ENCODE measurements at places on chromosomes 7 and 10. TPM values are rescaled to one million over a fixed set of nuclear protein-coding genes. Genes with fewer than 3 reads are reported as not detected.

PCDH15 gene
- polyA plus RNA-seq: not detected

NPTX2 gene
- polyA plus RNA-seq: 0.02 TPM

DNA sequence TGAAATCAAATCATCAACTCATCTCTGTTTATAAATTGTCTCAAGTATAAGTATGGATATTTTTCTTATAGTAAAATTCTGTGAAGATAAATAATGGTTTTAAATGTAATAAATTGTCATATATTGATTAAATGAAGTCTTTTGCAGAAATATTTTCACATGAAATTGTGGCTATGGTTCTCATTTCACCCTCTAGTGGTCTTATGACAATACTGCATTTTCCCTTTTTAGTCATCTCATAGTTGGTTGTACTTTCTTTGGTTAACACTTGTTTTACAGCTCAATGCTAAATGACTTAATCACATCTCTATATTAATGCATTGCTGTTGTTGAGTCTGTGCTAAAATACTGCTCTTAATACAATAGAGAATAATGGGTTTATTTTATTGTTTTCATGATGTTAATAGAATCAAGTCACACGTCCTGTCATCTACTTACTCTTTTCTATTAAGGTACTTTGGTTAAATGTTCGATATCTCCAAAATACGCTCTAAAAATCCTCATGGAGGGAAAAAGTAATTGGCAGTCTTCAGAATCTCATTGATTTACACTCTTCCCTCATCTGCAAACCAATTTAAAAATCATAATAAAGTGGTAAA lies 38.0 kb upstream of the CACNA2D1 start:
- DNase-seq: no peak

DNA sequence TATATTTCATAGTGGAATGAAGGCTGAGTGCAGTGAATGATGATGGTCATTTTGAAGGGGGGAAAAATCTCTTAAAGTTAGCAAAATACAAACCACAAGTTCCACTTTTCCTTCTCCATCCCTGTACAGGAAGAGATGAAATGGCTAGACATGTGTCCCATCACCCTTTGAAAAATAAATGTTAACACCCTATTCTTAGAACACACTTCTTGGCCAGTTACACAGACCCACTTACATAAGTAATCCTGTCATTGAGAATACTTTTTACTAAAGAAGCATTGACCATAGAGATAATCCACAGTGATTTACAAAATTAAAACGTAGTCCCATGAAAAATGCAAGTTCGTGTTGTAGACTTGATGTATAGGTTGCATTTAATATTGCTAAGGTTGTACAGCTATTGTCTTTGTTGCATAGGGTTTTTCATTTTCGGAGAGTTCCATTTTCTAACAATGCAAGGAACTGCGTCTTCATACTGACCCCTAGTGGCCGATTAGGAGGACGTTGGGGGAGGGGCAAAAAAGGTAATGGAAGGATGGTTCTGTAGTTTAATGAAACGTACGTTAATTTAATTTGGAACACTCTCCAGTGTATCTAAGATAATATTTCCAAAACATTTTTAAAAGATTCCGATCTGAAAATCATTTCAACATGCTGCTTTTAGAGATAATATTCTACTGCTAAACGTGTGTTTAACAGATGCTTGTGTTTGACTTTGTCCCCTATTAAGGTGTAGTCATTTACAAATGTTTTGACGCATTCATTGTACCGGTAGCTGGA lies 60.9 kb downstream of the ARMC3 start:
- DNase-seq: peak; percentile 23

- DNase-seq: no peak
Observed at GRCh38 chr7:36717586-36717985, 6.7 kb downstream of the AOAH start.

DNA sequence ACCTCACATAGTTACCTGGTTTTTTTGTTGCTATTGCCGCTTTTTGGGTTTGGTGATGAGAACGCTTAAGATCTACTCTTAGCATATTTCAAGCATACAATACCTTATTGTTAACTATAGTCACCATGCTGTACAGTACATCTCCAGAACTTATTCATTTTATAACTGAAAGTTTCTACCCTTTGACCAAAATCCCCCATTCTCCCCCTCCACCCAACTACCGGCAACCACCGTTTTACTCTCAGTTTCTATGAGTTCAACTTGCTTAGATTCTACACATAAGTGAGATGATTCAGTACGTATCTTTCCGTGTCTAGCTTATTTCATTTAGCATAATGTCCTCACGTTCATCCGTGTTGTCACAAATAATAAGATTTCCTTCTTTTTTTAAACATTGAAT lies 86.7 kb upstream of the IL6 start:
- DNase-seq: no peak

GRCh38 chr7:57638666-57639065 lies 188.7 kb downstream of the ZNF716 start:
- DNase-seq: no peak

- no peak for DNase-seq
Observed at GRCh38 chr7:24130631-24131030, 153.4 kb upstream of the NPY start.

DNA sequence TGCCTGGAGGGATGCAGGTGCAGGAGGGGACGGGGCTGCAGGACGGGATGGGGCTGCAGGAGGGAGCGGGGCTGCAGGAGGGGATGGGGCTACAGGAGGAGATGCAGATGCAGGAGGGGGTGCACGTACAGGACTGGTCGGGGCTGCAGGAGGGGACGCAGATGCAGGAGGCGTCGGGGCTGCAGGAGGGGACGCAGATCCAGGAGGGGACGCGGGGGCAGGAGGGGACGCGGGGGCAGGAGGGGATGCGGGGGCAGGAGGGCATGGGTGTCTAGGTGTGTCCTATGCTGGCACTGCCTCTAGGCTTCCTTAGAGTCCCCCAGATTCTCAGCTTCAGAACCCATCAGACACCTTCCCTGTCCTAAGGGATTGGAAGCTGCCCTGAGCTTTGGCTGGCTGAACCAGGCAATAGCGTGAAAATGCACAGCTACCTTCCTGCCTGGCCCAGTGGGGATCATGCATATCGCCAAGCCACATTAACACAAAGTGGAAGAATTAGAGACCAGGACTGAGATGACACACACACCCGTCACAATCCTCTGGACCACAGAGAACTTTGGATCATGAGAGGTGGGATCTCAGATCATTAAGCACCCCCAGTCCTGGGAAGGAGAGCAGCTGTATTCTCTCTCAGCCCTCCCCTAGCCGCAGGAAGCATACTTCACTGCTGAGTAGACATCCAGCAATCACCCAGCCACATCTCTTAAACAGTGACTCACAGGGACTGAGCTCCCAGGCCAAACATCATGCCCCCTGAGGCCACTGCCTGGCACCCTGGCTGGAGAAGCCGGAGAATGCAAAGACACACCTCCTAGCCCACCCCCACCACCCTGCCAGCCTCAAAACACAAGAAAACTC lies 67.3 kb downstream of the VWA2 start:
- DNase-seq: peak; percentile 59

- no peak for DNase-seq
Observed at GRCh38 chr10:112243713-112244112, 39.5 kb upstream of the TECTB start.

DNA sequence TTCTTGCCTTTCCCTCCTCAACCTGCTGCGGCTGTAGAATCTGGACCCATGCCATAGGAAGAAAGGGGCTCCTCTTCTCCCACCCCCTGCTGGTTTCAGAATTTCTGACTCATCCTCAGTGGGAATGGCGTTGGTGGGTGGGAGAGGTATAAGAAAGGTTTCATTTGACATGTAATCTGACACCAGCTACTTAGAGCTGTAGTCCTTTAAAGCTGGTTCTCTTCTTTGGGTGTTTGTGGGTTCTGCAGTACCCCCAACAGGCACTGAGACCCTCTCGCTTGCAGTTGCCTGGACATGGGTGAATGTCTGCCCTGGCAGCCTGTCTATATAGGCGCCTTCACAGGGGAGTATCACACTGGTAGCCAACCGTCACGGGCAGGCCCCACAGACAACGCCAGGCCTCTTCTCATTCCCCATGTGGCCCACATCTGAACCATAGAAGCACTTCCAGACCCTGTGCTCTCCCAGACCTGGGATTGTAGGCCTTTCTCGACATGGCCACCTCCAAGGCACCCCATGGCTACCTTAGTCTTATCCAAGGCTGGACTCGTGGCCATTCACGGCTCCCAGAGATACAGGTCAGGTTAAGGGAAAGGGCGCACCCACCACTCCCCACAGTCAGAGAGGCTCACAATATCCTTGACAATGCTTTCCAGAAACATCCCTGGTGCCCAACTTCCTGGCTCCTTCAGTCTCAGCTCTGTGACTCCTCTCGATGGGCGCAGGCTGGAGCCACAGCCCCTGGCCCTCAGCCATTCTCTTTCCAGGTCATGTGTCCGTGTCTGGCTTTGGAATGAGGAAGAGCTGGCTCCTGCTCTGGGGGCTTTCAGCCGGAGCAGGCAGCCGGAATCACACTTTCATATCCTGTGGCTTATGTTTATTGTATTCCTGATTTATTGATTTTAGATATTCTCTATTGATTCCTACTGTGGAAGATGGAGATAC lies 17.5 kb downstream of the ZNF862 start:
- no peak for DNase-seq

DNA sequence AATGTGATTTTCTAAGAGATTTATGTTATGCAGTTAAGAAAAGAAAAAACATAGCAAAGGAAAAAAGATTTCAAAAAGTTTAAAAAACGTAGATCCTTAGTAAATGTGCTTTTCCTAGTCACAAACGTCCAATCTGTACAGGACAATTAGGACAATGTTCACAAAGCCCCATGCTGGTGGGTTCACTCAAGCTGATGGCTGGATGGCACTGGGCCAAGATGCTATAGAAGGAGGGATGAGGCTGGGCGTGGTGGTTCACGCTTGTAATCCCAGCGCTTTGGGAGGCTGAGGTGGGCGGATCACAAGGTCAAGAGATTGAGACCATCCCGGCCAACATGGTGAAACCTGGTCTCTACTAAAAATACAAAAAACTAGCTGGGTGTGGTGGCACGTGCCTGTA lies 22.1 kb downstream of the SVIL start:
- no peak for DNase-seq

DNA sequence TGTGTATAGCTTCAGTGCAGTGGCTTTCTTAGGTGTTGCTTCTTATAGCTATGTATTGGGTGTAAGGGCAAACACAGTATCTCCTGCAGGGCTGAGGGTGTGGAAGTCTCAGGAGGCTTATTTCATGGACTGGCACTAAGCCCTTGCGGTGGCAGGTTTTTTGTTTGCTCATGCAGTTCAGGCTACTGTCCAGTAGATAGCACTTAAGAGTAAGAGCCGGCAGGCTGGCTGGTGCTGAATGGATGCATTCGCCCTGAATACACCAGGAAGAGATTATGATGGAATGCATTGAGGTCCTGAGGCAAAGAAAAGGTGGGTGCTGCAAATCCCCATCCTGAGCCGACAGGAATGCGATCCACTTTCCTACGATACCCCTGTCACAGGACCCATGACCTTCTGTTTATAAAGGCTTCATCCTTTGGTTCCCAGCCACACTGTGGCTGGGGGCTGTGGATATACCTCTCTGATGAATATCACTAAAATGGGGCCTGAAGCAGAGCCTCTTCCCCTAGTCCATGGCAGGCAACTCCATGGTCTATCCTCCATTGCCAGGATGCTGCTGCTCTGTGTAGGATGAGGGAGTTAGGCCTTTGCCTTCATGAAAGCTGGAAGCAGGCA lies 44.9 kb downstream of the ANXA8 start:
- peak; percentile 38 for DNase-seq

- no peak for DNase-seq
Observed at GRCh38 chr10:60257767-60258428, 131.8 kb downstream of the ANK3 start.

DNA sequence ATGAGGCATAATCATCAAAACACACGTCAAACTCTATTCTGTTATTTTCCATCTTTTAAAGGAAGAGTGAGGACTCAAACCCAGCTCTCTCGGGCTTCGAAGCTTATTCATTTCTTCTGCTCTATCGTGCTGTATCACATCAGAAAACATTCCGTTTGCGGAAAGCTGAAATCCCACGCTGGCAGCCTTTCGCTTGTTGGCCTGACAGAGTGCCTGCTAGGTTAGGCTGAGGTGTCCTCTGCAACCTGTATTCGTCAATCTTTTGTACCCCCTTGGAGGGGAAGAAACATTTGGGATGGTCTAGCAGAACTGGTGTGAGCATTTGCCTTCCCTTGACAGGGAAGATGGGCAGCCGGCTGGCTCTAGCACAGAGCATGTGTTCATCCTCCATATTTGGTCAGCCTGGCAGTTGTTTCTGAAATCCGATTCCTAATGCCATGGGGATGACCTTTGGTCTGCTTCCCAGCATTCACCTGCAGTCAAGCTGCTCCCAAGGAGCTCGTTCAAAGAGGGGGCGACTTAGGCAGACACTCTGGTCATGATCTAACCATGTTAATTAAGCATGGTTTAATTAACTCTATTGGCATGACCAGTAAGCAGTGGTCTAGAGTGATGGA lies 55.2 kb downstream of the TACC2 start:
- DNase-seq: no peak

GRCh38 chr7:143295870-143296269 lies 7.7 kb downstream of the CASP2 start:
- no peak for DNase-seq

DNA sequence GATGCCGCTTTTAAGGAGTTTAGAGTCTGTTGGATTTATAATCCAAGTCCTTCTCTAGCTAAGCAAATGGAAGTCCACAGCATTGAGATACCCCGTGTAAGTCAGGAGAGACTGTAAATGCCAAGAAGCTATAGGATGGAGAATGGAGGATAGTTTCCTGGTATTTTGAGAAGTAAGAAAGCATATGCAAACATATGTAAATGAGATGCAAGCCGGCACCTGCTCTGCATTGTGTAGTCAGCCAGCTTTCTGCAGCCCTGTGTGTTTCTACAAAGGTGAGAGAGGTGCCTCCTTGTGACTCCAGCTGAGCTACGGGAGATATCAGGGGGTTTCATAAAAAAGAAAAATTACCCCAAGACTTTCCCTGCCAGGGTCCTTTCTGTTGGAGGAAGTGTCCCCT lies 176.3 kb downstream of the RPS24 start:
- DNase-seq: no peak

DNA sequence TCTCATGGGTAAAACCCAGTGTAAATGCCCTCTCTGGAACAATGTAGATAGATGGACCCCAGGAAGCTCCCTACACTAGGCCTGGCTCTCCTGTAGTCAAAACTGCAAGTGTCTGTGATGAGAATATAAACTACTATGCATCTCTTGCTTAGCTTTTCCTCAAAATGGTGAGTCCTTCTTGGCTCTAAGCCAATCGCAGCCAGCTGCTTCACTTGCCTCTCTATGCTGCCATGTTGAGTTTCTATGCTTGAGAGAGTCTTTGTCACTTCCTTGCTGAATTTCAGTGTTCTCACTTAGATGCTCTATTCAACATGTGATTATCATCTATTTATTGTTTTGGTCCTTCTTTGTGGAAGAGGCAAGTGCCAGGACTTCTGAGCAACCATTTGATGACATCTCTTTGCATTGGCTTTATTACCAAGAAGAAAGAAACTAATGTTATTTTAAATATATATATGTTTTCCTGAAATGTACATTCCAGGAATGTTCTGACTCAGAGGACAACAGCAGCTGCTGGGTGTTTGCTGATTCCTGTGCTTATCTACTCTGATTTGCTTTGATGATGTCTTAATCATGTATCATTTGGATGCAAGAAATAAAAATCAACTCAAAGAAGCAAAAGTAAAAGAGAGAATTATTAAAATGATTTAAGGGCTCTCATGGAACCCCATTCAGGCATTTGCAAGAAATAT lies 16.6 kb downstream of the TAS2R40 start:
- no peak for DNase-seq

All from AG04450 (cell line).